ENCODE measurements at places on chromosomes 4 and X. TPM values are rescaled to one million over a fixed set of nuclear protein-coding genes. Genes with fewer than 3 reads are reported as not detected.

GRCh38 chr4:105327956-105328355, 145.9 kb downstream of the PPA2 start:
- no peak for DNase-seq

DNA sequence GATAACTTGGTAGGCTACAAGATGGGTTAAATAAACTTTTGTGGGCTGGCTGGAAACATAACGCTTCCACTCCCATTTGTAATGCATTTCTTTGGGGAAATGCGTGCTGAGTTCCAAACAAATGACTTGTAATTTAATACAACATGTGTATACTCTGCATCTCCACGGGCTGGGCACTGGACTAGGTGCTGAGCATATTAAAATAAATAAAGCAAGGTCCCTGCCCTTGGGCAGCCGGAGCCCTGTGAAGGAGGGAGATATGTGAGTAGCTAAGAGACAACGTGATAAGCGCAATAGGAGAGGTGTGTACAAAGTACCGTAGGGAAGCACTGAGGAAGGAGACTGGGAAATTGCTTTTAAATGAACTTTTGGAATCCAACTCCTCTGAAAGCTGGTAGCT, 147.2 kb upstream of the RBPJ start:
- no peak for DNase-seq

DNA sequence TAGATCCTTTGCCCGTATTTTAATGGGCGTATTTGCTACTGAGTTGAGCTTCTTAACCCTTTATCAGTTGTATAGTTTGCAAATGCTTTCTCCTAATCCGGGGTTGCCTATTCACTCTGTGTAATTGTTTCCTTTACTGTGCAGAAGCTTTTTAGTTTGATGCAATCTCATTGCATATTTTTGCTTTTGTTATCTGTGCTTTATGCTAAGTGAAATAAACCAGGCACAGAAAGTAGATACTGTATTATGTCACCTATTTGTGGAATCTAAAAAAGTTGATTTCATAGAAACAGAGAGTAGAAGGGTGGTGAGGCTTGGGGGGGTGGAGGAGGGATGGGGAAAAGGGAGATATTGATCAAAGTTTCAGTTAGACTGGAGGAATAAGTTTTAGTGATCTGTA, 17.7 kb downstream of the OGT start:
- no peak for DNase-seq

DNA sequence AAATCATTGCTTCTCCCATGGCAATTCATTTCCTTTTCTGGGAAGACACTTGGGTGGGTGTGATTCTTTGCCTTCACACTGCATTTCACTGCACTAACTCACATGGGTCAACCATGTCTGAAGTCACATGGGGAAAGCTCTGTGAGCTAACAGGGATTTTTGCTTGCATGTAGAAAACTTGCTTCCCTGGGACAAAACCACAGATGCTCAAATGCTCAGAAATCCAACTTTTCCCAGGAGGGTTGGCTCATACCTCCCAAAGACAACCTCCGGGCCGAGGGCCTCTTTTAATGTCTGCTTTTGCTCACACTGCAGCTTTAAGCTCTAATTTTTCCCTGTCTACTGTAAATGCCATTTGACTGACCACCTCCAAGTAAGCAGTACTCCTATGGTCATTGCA, 1695.2 kb downstream of the STIM2 start:
- no peak for DNase-seq

DNA sequence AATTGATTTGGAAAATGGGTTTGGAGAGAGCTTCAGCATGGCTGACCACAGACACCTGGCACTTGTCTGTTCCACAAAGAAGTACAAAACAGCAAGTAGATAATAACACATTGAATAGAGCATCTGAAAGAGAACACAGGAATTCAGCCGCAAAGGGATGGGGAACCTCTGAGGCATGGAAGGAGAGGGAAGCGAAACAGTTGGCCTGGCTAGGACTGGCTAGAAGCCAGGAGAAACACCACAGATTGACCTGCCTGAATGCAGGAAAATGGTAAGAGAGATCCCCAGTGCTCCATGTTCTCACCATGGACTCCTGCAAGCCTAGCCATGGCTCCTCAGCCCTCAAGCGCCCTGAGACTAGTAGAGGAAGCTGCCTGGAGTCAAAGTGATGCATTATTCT, 169.7 kb upstream of the SH3RF1 start:
- DNase-seq: no peak

GRCh38 chrX:75229774-75230173, 44.1 kb upstream of the UPRT start:
- no peak for DNase-seq

The GPRASP1 gene
- total RNA-seq: 2.1 TPM

The SYP gene
- 3.8 TPM for total RNA-seq

Data from activated T-cell treated with anti-CD3 and anti-CD28 coated beads, Interleukin-2, amount 50 U/mL, for 4 hours (primary cell).